NCI-H2081 treated with DMSO at 0.1 percent for 48 hours (cell line): ENCODE measurements at places on chromosomes 12 and 14.

DNA sequence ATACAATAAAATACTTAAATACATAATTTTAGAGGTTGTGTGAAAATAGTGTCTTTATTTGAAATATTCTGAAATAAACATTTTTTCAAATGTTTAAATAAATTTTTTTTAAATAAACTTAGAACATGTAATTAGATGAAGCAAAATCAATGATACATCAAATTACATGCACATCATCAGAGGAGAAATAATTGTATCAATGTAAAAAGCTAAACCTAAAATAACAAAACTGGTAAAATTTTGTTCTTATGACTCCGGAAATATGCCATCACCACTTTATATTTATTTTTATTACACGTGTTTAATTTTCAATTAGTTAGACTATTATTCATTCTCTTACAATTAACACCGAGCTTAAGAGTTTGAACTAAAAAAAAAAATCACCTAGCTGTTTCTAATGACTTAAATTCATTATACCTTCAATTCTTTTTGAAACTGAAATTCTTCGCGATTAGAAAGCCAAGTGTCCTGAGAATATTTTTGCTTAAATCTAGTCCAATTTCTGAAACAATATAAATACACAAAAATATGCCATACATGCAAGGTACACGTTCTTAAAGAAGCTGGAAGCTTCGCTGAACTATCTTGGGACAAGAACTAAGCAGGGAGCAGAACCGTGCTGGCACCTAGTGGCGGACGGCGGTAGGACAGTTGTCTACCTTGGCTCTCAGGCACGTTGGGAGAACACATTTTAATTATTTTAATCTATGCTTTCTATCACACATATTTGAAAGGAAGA, 230.5 kb downstream of the SLC25A21 start:
- peak; percentile 16 for DNase-seq

- DNase-seq: no peak
Observed at GRCh38 chr12:25135531-25136154, 59.3 kb downstream of the DNAI7 start.

DNA sequence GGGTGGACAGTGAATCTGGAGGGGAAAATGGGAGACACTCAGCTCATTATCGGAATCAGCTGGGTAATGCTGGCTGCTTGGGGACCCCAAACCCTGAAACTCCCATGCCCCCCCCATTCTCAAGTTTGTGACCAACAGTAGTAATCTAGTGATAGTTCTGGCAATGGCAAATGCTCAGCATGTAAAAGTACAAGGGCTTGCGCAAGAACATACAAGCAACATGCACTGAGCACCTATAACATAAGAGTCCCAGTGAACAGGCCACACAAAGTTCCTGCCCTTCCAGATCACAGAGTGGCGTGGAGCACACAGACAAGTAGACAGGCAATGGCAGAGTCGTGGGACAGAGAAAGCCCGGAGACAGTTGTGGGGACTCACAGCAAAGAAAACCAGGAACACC, 407.9 kb downstream of the MED13L start:
- DNase-seq: no peak

GRCh38 chr12:51293696-51294095, 23.5 kb upstream of the SMAGP start:
- DNase-seq: no peak

DNA sequence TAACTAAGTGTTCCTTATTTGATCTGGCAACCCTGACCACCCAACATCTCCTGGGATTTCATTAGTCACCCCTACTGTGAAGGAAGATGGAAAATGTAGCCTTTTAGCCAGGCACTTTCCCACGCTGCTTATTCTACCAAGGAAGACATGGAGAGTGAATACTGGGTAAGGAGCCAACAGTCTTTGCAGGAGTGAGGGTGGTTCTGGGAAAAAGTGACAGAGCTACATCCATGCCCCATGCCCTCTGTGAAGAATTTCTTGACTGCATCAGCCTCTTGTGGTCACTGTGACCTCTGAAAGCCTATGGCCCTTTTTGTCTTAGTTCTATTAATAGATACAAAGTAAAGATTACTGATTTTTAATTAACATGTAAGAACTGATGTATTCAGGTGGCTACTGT, 196.0 kb upstream of the EEA1 start:
- no peak for DNase-seq

- no peak for DNase-seq
Observed at GRCh38 chr12:95200128-95200894, 17.0 kb downstream of the FGD6 start.
